ENCODE measurements at places on chromosomes 12 and 14.

- DNase-seq: no peak
These were observed 39.4 kb downstream of the FAM222A start for GRCh38 chr12:109753054-109753401.

GRCh38 chr12:124433147-124433874 lies 134.1 kb downstream of the NCOR2 start:
- DNase-seq: no peak

DNA sequence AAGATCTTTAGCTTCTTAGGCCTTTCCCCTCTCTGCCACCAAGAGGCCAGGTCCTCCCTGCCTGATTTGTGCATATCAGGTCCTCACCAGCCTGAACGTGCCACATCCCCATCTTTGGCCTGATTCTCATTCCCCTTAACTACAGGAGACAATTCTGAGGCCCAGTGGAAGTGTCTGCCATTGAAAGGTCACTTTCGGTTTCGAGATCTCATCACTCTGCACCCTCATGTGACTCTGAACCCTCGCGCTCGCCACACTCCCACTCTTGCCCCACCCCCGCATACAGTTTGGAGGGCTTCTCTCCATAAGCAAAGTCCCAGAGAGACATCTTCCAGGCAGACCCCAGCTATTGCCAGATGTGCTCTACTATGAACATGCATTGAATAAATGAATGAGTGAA lies 189.0 kb downstream of the NTF3 start:
- no peak for DNase-seq

DNA sequence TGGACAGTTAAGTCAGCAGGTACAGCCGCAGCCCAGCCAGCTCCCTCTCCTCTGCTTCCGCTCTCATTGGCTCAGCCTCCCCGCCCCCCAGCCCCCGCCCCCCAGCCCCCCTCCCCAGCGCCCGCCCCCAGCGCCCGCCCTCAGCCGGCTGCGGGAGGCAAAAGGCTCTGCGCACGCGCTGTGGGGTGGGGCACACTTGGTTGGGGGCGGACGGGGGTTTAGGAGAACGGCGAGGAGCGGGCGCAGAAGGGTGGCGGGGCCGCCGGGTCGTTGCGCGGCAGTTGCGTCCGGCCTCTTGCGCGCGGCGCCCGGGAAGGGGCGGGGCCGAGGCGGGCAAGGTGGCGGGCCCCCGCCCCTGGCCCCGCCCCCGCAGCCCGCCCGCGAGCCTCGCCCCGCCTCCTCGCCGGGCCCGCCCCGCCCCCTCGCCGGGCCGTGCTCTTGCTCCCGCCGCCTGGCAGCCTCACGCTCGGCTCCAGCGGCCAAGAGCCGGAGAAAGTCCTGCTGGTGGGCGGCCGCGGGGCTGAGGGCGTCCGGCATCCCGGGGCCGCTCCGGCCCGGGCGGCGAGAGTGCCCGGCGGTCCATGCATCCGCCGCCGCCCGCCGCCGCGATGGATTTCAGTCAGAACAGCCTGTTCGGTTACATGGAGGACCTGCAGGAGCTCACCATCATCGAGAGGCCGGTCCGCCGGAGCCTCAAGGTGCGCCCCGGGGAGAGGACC lies at the start of gene PPP4R4:
Gene PPP4R4 (plus strand): TSS at position 438 of the 719 bp plus-strand sequence. CDS start 144 bp downstream, at position 582.
- DNase-seq: peak; percentile 66

DNA sequence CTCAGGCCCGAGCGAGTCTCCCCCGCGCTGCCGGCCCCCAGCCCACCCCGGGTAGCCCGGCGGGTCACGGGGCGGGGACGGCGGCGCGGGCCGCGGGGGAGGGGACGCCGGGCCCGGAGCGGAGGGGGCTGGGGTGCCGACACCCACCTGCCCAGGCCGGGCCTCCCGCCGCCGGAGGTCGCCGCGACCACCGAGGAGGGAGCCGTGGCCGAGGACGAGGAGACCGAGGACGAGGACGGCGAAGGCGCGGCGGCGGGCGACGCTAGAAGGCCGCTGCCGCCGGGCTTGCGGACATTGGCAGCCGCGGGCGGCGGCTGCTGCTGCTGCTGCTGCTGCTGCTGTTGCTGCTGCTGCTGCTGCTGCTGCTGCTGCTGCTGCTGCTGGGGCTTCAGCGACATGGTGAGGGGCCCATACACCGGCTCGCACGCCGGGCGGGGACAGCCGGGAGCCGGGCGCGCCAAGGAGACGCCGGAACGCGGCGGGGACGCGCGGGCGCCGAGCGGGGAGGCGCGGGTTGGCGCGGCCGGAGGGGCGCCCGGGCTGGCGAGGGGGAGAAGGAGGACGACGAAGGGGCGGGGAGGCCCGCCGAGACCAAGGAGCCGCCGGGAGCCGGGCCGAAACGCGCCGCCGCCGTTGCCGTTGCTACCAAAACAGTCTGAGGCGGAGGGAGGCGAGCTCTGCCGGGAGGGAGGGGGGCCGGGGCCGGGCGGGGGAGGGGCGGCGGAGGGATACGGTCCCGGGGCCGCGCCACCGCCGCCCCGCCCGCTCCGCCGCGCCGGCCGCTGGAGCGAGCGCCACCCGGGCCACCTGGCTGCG lies at the start of gene ATXN2:
Gene ATXN2 (minus strand): TSS at position 679 of the 816 bp plus-strand sequence. CDS start 281 bp downstream, at position 398.
- peak; percentile 74 for DNase-seq

DNA sequence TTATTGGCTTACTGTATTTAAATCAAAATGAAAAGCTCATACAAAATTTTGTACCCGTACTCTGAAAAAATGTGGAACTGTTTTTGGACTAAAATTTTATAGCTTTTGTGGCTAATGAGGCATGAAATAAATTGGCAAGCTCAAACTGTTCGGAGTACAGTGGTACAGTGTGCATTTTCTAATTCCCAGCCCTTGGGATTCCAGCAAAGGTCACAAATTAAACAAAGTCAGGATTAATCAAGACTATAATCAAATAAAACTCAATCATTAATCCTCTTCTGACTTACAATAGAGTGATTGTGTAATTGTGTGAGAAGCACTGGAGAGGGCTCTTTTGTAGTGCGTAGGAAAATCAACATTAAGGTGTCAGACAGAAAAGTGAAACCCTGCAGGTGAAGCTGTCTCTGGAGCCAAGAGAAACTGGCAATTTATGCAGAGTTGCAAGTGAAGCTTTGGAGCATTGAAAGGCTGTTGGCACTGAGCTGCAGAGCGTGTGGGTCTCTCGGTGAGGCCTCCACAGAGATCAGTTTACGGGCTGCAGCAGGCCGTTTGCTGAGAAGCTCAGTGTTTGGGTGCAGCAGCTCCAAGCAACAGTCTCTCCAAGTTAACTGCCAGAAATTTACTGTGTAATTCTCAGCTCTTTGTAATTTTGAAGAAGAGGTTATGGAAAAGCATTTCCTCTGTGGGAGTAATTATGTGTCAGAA lies 275.9 kb downstream of the FBXL14 start:
- DNase-seq: no peak

DNA sequence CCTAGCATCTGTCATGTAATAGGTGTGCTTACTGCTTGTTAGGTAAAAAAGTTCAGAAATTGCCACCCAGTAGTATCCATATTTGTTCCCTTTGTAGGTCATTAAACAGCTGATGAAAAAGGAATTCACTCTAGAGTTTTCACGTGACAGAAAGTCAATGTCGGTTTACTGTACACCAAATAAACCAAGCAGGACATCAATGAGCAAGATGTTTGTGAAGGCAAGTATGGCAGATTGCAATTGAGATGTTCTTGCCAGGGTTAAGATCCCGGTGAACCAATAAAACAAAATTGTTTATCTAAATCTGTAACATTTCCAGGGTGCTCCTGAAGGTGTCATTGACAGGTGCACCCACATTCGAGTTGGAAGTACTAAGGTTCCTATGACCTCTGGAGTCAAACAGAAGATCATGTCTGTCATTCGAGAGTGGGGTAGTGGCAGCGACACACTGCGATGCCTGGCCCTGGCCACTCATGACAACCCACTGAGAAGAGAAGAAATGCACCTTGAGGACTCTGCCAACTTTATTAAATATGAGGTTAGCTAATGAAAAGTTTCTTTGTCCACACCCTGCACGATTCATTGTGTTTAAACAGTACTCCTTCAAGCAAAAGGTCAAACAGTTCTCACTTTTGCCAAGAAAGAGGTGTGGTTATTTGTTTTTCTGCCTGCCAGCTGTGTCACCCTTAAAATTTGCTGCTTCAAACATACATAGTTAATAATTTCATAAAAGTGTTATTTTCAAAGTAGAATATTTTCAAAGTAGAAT lies 58.3 kb downstream of the ATP2A2 start:
- DNase-seq: no peak

DNA sequence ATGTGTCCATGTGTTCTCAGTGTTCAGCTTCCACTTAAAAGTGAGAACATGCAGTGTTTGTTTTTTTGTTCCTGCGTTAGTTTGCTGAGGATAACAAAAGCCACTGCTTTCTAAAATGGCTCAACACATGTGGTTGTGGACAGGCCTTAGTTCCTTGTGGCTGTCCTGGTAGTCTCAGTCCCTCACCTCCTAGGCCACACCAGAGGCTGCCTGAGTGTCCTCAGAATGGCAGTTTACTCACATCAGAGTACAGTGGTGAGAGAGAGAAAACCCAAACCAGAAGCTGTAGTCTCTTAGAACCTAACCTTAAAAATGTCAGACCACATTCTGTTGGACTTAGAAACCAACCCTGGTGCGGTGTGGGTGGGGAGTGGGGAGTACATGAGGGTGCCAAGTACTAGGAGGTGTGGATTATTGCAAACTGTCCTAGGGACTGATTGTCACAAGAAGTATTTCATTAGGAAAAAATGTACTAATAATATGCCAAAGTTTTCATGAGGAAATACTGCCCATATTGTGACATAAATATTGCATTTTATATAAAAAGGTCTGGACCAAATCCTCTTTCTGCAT lies 30.4 kb downstream of the NPAS3 start:
- no peak for DNase-seq

DNA sequence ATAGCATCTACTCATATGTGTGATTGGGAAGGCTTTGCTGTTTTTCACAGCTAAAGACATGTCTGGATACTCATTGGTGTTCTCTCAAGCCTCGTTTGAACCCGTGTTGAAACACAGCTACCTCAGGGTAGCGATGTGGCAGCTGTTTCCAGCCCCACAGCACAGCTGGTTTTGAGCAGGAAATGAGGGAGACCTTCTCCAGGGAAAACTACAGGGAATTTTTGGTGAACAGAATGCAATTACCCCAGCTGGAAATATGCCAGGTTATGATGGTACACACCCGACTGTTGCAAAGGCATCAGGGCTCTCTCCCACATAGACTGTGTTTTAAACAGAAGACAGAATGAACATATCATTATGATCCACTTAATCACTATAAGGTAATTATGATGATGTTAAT lies 828.9 kb downstream of the VRK1 start:
- DNase-seq: no peak

DNA sequence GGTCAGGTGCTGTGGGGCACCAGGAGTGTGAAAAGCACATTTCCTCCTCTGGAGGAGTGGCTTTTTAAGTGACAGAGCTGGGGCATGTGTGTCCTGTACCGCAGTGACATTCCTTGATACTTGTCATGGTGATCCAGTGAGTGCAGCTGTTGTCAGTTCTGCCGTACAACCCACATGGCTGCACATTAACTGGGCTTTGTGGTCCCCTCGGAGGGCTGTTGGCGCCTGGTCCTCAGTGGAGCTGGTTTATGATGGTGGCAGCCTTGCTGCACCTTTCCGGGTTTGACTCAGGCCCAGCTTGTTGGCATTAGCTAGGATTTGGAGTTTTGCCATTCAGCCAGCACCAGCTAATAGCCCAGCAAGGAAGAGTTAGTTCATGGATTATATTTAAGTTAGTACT lies 77.0 kb downstream of the SLC25A47 start:
- no peak for DNase-seq

- DNase-seq: no peak
These were observed 14.4 kb upstream of the GUCY2C start for GRCh38 chr12:14710632-14711320.

- no peak for DNase-seq
These were observed 110.3 kb downstream of the SINHCAF start for GRCh38 chr12:31215518-31216232.

GRCh38 chr12:62724285-62724684 lies 210.7 kb downstream of the PPM1H start:
- no peak for DNase-seq

- DNase-seq: no peak
These were observed 597.1 kb downstream of the RPL10L start for GRCh38 chr14:46054526-46054925.
